ENCODE measurements at places on chromosomes 16 and 17. TPM values are rescaled to one million over a fixed set of nuclear protein-coding genes. Genes with fewer than 3 reads are reported as not detected.

DNA sequence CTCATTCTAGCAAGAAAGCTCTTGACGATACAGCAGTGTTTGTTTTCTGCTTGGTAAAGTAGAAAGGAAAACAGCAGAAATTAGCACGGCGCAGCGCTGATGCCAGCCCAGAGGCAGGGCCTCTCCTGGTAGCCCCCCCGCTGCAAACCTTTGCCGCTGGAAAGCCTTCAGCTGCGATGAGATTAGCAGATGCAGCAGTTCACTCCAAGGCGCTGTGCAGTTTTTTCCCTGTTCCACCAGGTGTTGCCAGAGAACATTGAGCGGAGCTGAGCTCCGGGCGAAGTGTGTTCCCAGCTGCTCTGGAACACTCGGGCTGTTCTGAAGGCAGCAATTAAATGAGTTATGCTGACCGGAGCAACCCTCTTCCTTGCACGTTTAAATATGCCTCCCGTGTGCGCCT, 72.5 kb downstream of the RBFOX1 start:
- DNase-seq: no peak

DNA sequence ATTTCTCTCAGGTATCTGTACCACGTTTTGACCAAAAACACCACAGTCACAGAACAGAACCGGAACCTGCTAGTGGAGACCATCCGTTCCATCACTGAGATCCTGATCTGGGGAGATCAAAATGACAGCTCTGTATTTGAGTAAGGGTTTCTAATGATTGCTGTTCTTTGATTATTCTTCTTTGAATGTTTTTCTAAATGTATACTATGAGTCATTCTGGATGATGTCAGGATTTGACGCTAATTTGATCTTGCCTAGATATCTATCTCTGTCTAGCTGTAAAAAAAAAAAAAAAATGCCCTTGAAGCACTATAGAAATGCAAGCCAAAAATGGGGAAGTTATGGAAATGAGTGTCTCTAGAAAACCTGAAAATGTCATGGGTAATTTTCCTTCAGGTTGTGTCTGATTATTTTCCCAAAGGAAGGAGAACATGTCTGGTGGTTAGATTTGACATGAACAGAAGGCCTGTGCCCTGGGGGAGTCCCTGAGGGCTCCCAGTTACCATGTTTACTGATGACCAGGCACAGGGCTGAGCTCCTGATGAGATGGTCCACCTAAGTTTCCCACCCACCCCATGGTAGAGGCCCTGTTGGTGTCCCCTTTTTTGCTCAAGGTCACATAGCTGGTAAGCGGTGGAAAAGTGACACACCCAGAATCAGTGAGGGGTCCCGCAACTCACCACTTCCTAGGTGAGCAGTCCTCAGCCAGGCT, 13.6 kb downstream of the CLEC16A start:
- DNase-seq: no peak

- no peak for DNase-seq
Observed at GRCh38 chr16:14511800-14512135, 118.3 kb downstream of the PARN start.

UBALD2 gene
- 31.2 TPM for total RNA-seq

ANKFN1 gene
- total RNA-seq: 3.1 TPM
